Stomach (tissue), 19 donors: ENCODE measurements at places on chromosomes 2 and 18. TPM values are rescaled to one million over a fixed set of nuclear protein-coding genes. Genes with fewer than 3 reads are reported as not detected.

ASXL3 gene
- 0.31 TPM for polyA plus RNA-seq

ROCK2 gene
- polyA plus RNA-seq, result 7.7 TPM

LCT gene
- polyA plus RNA-seq, result not detected

CAPN10 gene
- polyA plus RNA-seq, result 38.0 TPM

DSG4 gene
- polyA plus RNA-seq, result 0.76 TPM

BOD1L2 gene
- not detected for polyA plus RNA-seq

ASTL gene
- 0.08 TPM for polyA plus RNA-seq

CCT4 gene
- polyA plus RNA-seq, result 90.7 TPM

DYNAP gene
- polyA plus RNA-seq, result not detected

KYNU gene
- polyA plus RNA-seq, result 3.9 TPM

RHBDD1 gene
- 5.9 TPM for polyA plus RNA-seq

DNER gene
- polyA plus RNA-seq, result 3.3 TPM

DPY30 gene
- 96.5 TPM for polyA plus RNA-seq

SPP2 gene
- polyA plus RNA-seq, result not detected

CIB4 gene
- polyA plus RNA-seq, result 1.8 TPM

LHCGR gene
- not detected for polyA plus RNA-seq

MYO7B gene
- 0.46 TPM for polyA plus RNA-seq

RANBP2 gene
- polyA plus RNA-seq, result 9.2 TPM

SCN1A gene
- not detected for polyA plus RNA-seq

PER2 gene
- 9.8 TPM for polyA plus RNA-seq

GNLY gene
- polyA plus RNA-seq, result 2.4 TPM

MC5R gene
- not detected for polyA plus RNA-seq

SP5 gene
- 3.4 TPM for polyA plus RNA-seq

AMER3 gene
- 0.08 TPM for polyA plus RNA-seq

NHEJ1 gene
- 19.1 TPM for polyA plus RNA-seq

GAREM2 gene
- 0.87 TPM for polyA plus RNA-seq

MERTK gene
- 3.9 TPM for polyA plus RNA-seq

IL1R2 gene
- 11.9 TPM for polyA plus RNA-seq

HOXD13 gene
- not detected for polyA plus RNA-seq

MLPH gene
- 72.6 TPM for polyA plus RNA-seq

SATB2 gene
- 1.1 TPM for polyA plus RNA-seq

UNC80 gene
- polyA plus RNA-seq, result 0.15 TPM

OTOS gene
- polyA plus RNA-seq, result not detected

PLEKHM3 gene
- polyA plus RNA-seq, result 2.7 TPM

LAPTM4A gene
- 123 TPM for polyA plus RNA-seq

DNAJC5G gene
- not detected for polyA plus RNA-seq

ESPNL gene
- 0.25 TPM for polyA plus RNA-seq

RAB6C gene
- polyA plus RNA-seq, result not detected

SNED1 gene
- polyA plus RNA-seq, result 2.0 TPM

SKA1 gene
- 2.1 TPM for polyA plus RNA-seq

CDKL4 gene
- not detected for polyA plus RNA-seq
